ENCODE measurements at places on chromosomes 5 and 9. TPM values are rescaled to one million over a fixed set of nuclear protein-coding genes. Genes with fewer than 3 reads are reported as not detected.

The TMEM8B gene
- 2.8 TPM for total RNA-seq

GRCh38 chr5:36698031-36698430, 91.6 kb downstream of the SLC1A3 start:
- no peak for DNase-seq

DNA sequence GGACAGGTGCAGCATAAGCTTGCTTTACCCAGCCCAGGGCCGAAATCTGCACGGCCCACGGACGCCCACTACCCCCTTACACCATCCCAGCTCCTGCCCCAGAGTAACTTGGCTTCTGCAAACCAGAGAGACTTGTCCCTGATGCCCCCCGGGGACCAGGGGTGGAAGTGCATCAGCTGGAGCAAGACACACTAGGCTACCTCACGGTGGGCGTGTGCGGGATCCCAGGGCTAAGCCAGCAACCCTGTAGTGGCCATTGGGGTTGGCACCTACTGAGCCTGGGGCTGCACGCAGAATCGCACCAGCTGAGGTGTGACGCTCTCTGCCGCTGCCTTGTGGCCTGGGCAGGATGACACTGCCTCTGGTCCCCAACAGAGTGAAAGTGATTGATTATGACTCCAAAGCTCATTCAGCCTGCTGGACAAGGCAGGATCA, 6.1 kb upstream of the ZNF79 start:
- DNase-seq, result no peak

GRCh38 chr5:12704955-12705354, 800.7 kb upstream of the CTNND2 start:
- no peak for DNase-seq
